ENCODE measurements at places on chromosomes 5 and 9.

DNA sequence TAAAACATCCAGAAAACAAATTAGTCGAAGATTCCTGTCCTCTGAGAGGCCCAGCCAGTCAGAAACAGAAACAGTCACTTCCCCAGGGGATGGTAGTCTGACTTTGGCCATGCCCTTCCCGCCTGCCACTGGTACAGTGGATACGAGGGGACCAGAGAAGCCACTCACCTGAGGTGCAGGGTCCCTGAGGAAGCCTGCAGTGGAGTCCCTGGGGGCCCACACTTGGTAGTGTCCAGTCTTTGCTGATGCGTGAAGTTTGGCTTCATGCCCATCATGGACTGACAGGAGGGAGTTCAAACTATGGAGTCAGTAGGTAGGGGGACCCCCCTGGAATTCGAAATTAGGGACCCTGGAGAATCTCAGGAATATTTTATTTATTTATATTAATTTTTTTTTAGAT, 147.5 kb downstream of the DAB2IP start:
- DNase-seq: no peak

- no peak for DNase-seq
Observed at GRCh38 chr5:172920447-172920849, 38.8 kb upstream of the RPL26L1 start.

DNA sequence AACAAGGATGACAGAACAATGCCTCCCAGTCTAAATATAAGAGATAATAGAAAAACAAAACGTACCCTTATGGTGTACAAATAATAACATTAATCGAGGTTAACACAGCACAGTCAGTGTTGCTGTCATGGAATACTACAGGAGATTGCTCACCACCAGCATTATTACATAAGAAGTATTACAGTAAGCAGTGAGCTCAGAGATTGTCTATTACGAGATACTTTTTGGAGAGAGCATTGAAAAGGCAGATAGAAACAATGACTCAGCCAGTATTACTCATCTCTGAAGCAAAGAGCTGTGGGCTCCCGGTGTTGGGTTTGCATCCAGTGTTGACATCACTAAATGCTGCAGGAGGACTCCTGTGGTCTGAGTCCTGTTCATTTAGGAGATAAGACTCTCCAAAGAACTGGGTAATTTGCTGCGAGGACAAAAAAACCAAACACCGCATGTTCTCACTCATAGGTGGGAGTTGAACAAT, 191.9 kb upstream of the SEMA6A start:
- DNase-seq: no peak

DNA sequence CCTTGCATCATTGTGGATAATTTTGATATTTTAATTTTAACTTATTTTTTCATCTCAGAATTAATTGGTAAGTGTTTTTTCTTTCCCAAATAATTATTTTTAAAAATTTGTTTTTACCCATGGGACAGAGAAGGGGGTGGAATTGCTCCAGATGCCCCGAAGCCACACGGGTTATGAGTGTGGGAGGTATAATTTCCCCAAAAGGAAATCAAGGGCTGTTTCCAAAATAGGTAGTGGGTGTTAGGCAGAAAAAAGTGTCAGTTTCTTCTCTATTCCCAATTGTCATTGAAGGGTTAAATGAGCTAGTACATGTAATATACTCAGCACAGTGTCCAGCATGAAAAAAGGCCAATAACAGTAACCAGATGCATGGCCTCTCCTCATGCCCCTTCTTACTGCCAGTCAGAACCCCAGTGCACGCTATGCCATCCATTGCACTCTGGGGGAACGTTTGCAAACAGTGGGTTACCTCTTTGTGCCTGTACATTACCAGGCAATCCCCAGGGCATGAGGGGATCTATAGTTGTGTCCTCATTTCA, 36.4 kb upstream of the ANGPTL2 start:
- no peak for DNase-seq

Data from stimulated activated CD4-positive, alpha-beta T cell treated with anti-CD3 and anti-CD28 coated beads, Interleukin-1b, Interleukin-23, amount 100 ng/mL, for 4 hours (primary cell).